ENCODE measurements at places on chromosomes 7 and 10. TPM values are rescaled to one million over a fixed set of nuclear protein-coding genes. Genes with fewer than 3 reads are reported as not detected.

GRCh38 chr7:3244241-3244814 is 56.7 kb upstream of the SDK1 start:
- DNase-seq = peak; percentile 74

- no peak for DNase-seq
These were observed 21.5 kb downstream of the NPVF start for GRCh38 chr7:25206765-25207164.

TRIM8 gene
- 135 TPM for total RNA-seq

DNA sequence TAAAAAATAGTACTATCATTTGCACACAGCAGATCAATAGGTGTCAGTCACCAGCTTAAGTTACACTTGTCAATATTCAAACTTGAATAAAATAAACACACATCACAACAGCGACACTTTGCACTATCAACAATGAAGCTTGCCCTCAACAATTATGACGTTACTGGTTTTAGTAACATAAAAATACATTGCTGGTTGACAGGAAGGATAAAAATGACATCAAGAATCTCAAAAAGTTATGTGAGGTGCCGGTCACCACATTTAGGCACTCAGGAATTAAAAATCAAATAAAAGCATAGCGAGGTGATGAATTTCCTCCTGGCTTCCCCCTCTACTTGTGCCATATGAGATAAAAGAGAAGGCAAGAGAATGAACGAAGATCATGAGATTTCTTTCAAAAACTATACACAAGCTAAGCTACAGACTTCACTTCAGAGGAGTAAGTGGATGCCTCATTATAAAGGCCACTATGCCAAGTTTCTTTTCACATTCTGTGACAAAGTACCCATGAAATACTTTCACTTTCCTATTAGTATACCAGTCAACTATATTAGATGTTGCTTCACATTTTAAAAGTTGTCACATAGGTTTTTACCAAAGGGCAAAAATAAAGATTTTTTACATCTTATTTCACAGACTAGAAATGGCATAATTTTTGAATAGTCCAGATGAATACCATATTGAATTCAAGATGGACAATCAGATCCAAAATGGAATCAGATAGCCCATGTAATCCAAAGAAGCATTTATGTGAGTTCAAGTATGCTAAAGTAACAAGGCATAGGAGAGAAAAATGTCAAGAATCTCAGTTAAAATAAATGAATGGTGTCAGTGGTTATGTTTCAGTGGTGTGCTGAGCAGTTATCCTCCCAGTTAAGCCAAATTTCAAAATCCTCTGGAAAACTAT is 3.6 kb downstream of the CCDC71L start:
- no peak for DNase-seq

DNA sequence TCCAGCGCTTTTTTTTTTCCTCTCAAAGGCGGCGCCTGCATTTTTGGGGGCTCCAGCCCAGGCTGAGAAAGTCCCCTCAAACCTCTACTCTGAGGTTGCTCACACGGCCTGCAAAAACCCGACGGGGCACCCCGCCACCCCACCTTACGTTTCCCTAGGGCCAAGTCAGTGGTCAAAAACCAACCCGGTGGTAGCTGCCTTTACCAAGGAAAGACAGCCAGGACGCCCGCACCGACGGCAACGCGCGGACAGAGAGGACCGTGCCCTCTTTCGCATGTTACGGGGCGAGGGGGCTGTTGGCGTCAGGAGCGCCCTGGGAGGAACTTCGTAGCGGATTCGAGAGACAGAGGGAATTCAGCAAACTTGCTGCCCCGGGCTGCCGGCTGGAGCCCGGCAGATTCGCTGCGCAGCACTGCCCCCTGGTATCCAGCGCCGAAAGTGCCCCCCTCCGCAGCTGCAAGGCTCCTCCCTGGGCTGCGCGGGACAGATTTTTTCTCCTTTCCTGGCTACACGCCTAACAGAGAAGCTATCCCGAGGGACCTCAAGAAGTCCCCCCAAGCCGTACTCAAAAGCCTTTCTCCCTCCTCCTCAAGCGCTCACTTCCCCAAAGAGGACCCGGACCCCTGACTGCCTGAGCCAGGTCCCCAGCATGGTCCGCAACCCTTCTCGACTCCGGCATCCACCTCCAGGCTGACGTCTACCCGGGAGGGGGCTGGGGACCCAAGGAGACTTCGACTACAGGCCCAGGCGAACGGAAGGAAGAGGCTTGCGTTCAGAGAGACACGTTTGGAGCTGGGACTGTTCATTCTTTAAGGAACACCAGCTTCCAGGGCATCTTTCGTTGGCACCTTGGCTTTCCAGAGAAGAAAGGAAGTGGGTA is 27.7 kb upstream of the VAX1 start:
- DNase-seq = peak; percentile 34

GPR158 gene
- 2.1 TPM for total RNA-seq

DNA sequence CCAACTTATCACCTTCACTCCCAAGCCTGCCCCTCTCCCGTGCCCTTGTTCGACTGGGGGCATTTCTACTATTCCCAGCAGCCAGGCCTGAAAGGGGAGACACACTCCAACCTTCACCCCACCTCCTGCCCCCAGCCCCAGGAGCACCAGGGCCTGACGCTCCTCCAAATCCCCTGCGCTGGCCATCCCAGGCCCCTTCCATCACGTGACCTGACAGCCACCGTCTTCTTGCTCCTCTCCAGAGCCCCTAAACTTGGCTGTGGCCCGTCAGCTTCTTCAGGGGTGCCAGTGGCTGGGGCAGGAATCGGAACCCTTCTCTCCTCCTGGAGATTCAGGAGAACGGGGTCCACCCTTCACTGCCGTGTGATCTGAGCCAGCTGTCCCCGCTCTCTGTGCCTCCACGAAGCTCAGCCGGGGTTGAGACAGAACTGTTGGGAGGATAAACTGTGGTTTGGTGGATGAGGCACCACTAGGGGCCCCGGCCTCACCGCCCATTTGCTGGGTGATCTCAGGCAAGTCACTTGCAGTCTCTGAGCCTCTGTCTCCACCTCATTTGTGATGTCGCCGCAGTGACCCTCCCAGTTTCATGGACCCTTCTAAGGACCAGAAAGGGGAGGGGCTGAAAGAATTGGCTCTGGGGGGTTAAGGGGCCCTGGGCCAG is 91.0 kb downstream of the MYL10 start:
- no peak for DNase-seq

EPO gene
- not detected for total RNA-seq

DNA sequence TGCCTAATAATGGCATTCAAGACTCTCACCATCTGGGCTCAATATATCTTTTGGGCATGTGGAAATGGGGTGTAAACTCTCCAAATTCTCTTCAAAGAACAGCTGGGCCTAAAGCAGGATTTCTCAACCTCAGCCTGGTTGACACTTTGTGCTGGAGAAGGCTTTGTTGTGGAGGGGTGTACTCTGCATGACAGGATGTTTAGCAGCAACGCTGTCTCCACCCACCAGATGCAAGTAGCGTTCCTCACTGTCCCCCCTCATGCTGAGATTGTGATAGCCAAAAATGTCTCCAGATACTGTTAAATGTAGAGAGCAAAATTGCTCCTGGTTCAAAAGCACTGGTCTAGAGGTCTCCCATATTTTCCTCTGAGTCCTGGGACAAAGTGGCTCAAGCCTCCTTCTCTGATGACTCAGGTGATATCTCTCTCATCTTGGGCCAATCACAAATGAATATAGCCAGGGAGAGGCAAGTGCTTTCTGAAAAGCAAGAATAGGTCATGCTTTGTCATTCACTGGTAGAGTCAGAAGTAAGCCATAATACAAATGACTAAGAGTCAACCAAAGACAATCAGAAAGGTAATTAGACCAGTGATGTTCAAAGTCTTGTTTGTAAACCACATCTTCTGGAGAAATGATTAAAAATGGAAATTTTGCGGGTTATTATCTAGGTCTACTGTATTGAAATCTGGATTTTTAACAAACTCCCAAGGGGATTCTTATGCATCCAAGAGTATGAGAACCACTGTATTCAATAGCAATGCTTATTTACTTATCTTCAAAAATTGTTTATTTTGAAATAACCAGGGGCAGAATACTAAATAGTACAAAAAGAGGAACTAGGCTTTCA is 330.8 kb downstream of the PTEN start:
- peak; percentile 29 for DNase-seq

GIMAP6 gene
- not detected for total RNA-seq

GRCh38 chr7:145497911-145498525 is 618.6 kb upstream of the CNTNAP2 start:
- no peak for DNase-seq

- DNase-seq = no peak
These were observed 21.2 kb downstream of the LSMEM1 start for GRCh38 chr7:112501801-112502503.

TRIM50 gene
- not detected for total RNA-seq

NOS3 gene
- not detected for total RNA-seq

- DNase-seq = peak; percentile 28
These were observed 7.4 kb downstream of the ZNF365 start for GRCh38 chr10:62381385-62382102.

- no peak for DNase-seq
These were observed 23.7 kb downstream of the NKX6-2 start for GRCh38 chr10:132762267-132762666.

DNA sequence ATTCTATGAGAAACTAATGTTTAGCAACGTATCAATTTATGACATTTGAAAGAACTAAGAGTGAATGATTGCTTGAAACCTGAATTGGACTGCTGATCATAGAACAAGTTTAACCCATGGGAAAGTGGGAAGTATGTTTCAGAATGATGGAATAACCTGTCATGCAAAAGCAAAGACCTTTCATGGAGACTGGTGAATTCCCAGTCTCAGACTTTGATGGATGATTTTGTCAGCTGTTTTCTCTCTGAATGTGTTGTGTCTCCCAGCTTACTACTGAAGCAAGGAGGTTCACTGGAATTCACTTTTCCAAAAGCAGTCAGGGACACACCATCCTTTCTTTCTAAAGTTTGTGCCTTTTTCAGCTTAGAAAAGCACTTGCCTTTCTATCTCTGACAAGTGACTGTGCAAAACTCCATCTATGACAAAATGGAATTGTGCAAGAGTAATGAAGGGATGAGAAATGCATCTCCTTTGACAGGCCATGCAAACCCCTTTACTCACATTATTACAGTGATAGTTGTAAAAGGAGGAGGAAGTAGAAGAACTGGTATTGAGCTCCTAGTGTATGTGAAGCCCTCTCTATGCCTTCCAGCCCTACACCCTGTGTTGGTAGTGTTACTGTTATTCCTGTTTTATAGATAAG is 176.1 kb downstream of the PRKG1 start:
- peak; percentile 65 for DNase-seq

DNA sequence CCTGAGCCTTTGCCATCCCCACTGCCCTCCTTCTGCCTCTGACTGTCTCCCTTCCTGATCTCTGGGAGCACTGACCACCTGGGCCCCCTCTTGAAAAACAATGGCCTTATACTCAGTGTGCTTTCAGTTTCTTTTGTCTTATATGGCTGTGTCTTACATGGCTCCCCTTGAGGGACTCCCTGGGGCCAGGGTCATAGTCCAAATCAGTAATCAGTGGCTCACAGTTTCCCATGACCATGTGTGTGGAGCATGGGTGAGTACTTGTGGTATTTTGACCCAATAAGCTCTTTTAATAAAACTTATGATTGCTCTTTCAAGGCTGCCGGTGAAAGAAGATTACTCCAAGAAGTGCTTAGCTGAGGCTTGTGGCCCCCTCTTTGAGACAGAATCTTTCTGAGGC is 62.4 kb upstream of the PCBD1 start:
- DNase-seq = no peak

MMD2 gene
- not detected for total RNA-seq

DNA sequence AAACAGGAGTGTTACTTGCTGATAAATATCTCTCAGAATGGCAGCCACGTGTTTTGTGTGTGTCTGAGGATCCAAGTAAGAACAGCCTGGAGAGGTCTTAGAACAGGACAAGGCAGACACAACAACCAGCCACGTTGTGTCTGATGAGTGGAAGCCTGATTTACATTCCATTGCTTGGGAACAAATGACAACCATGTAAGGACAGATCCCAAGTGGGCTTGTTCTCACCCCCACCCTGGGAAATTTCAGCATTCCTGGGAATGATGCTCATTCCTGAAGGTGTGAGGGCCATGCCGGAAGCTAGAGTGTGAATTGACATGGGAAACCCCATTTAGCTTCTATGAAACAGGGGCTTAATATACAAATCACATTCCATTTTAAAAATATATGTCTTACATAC is 35.9 kb downstream of the IL6 start:
- no peak for DNase-seq

- DNase-seq = peak; percentile 5
These were observed 1.6 kb upstream of the TASOR2 start for GRCh38 chr10:5683065-5683464.

EN2 gene
- total RNA-seq = 0.69 TPM

GRID2IP gene
- not detected for total RNA-seq

TNS3 gene
- total RNA-seq = 556 TPM

DNA sequence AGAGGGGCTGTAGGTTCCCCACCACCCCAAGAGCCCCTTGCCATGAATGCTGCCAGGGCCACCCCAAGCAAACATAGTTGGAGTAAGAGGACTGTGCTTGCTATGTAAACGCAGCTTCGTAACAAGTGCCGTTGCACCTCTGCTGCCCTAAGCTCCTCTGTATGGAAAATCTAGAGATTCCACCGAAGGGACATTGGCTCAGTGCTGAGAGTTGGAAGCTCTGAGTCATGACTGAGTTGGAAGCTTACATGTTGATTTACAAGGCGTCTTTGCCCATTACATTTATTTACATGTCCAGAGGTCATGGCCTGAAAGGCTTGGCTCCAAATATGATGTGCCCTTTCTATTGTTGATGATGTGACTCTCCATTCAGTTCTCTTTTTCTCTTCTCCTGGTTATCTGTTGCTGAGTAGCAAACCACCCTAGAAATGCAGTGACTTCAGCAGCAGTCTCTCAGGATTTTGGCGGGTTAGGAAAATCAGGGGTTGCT is 233.1 kb upstream of the TCF7L2 start:
- peak; percentile 70 for DNase-seq

DNA sequence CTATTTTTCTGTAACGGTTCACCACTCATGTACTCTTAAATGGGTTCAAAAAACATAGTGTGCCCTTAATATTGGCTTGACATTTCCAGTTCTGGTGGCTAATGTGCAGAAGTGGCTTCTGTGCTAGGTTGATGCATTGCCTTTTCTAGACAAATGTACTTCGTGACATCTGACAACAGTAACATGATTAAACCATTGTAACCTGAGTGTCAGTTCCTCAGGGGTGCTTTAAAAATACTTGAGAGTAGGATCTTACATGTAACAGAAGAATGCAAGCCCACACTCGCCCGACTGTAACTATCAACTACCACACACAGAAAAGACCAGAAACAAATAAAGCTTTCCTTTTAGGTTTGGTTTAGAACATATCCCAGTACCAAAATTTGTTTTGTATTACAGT is 393.4 kb upstream of the NFE2L3 start:
- no peak for DNase-seq

DNA sequence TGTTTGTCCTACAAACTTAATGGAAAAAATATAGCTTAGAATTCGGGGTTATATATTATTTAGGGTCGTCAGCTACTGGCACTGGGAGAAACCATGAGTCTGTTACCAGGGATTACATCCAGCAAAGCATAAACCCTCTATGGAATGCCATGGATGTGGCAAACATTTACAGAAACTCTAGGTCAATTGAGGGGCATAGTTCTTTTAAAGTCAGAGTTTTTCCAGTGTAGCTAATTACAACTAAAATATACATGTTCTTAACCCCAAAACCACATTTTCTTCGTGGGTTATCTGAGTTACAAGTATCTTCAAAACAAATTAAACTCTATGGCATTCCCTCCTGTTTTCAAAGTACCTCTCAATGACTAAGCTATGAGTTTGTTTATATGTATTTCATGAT is 99.3 kb upstream of the THSD7A start:
- no peak for DNase-seq

GRCh38 chr7:1540776-1541271 is 10.3 kb downstream of the MAFK start:
- no peak for DNase-seq
